Neural progenitor cell (in vitro differentiated cells): ENCODE measurements at places on chromosomes 5 and 9. TPM values are rescaled to one million over a fixed set of nuclear protein-coding genes. Genes with fewer than 3 reads are reported as not detected.

DNA sequence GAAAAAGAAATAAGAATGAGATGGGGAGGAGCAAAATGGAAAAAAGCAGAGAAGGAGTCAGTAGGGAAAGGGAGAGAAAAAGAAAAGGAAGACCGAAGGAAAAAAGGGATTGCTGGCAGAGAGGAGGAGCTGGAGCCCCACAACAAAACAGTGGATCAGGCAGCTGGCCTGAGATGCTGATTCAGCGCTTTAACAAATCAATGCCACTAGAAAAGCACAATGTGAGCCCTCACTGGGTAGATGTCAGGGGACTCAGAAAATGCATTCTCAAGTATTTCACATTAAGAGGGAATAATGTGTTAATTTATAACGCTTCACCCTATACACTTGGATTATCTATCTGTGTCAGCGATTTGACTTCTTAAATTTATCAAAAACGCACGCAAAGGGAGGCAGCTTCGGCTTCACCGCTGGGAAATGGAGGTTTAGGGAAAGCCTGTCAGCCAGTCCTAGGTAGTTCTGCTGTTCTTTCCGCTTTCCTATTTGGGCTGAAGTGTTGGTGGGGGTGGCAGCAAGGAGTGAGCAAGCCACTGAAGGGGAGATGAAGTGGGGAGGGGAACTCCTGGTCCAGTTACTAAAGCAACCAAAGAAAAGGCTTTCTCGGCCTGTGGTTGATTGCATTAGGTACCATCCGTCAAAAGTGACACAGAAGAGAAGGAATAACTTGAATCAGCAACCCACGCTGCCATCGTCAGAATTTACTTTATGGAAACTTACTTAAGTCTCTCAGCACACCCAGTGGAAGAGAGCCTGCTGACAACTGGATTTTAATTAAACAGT lies 161.6 kb downstream of the BNC2 start:
- no peaks in the 10 kb centered on the region for H3K36me3 ChIP-seq
- DNase-seq = peak; percentile 72
- H3K27me3 ChIP-seq = no peaks in the 10 kb centered on the region
- H3K4me1 ChIP-seq = peaks cover 74% of the 10 kb centered on the region
- peak overlapping the region; percentile 40 for H3K4me3 ChIP-seq
- peak overlapping the region; percentile 90 for H3K27ac ChIP-seq

The CDC25C gene
- 45.8 and 48.6 TPM in 2 replicates for total RNA-seq

DNA sequence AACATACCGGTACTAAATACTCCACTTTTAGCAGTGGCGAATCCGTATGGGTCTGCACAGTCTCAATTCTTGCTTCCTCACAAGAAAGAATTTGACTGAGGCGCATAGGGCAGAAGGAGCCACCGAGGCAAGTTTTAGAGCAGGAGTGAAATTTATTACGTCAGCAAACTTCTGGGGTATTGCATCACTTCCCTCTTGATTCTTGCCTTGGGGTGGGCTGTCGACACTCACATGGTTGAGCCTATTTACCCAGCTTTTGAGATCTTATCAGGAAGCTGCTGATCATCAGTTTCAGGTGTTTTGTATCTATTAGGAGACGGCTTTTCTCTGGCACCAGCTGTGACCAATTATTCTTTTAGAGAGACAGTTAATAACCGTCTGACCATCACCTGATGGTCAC lies 111.5 kb upstream of the CCNH start:
- no peak overlapping the region for H3K27ac ChIP-seq
- DNase-seq = no peak
- H3K4me1 ChIP-seq = peaks cover 4% of the 10 kb centered on the region
- no peaks in the 10 kb centered on the region for H3K27me3 ChIP-seq

DNA sequence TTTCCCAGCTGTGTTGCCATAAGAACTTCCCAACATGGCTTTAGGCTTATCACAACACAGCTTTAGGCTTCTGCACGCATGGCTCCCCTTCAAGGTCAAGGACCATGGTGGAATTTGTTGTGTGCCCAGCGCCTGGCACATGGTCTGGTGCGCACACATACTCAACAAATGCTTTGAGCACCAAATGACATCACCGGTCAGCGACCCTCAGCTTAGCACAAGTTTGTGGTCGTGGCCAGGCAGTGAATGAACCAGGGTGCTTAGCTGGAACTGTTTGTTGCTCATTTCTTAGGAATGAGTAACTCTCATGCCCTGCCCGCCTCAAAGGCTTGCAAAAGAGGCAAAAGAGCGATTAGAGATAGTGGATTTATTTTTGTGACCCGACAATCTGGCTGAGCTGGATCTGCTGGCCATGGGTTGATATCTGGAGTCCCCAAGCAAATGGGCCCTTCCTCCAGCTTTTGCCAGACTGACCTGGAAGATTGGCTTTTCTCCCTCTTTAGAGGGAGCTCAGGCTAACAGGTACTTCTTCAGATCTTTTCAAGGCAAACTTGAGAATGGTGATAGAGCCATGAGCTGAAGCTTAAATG lies 58.9 kb downstream of the DAP start:
- no peak overlapping the region for H3K27ac ChIP-seq
- H3K27me3 ChIP-seq = no peaks in the 10 kb centered on the region
- DNase-seq = no peak
- no peaks in the 10 kb centered on the region for H3K36me3 ChIP-seq
- no peaks in the 10 kb centered on the region for H3K4me1 ChIP-seq

DNA sequence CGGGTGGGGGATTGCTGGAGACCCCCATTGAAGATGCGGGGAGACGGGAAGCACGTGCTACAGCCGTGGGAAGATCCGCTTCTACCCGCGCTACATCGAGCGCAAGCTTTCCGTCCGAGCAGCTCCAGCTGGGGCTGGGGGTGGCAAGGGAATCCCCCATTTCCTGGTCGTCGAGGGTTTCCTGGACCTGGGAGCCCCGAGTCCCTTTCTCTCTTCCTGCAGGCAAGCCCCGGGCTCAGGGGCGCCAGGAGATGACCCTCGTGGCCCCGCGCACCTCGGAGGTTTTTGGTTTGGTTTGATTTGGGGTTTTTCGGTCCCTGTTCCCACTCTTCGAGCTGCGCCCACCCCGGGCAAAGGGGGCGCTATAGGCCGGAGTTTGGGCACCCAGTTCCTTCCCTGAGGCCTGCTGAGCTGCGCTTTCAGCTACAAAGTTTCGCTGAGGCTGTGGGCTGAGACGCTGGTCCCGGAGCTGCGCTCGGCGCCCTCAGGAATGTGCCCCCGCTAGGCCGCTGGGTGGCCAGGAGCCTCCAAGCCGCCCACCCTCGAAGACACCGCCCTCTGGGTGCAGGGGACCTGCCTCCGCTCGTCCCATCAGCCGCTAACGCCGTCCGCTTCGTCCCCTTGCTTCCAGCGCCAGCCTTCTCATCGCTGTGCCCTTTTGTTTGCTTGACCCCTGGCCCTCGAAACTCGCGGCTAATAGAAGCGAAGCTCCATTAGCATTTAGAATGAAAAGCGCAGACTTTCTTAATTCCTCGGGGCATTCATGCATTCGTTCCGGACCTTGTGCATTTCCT lies 2.9 kb downstream of the NR4A3 start:
- peaks cover 89% of the 10 kb centered on the region for H3K27me3 ChIP-seq
- DNase-seq = peak; percentile 92
- H3K27ac ChIP-seq = no peak overlapping the region
- H3K36me3 ChIP-seq = no peaks in the 10 kb centered on the region
- H3K4me3 ChIP-seq = peak overlapping the region; percentile 93

The PCDHGA4 gene
- 2.3 and 2.4 TPM in 2 replicates for total RNA-seq

The ACTL7A gene
- not detected in 2 replicates for total RNA-seq

DNA sequence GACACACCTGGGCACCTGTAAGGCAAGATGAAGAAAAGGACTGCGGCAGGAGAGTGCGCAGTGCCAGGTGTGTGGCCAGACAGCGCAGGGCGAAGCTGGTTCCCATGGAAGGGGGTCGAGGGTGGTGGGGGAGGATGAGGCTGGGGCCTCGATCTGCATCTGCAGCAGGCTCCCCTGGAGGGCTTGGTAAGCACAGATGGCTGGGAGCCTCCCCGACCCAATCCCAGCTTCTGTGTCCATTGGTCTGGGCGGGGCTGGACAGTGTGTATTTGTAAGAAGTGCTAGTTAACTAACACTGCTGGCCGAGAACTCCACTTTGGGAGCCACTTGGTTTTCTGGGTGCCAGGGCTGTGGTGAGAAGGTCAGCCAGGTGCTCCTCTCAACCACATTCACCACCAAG lies 385.1 kb upstream of the IRX1 start:
- H3K27ac ChIP-seq = no peak overlapping the region
- no peaks in the 10 kb centered on the region for H3K36me3 ChIP-seq
- H3K4me1 ChIP-seq = no peaks in the 10 kb centered on the region
- DNase-seq = no peak

GRCh38 chr5:73264631-73265030 lies 91.6 kb downstream of the TMEM174 start:
- peaks cover 26% of the 10 kb centered on the region for H3K4me1 ChIP-seq
- no peaks in the 10 kb centered on the region for H3K36me3 ChIP-seq
- DNase-seq = no peak
- no peak overlapping the region for H3K27ac ChIP-seq
- peaks cover 7% of the 10 kb centered on the region for H3K27me3 ChIP-seq

GRCh38 chr9:135443797-135444425 lies 35.7 kb upstream of the PPP1R26 start:
- H3K27me3 ChIP-seq = no peaks in the 10 kb centered on the region
- peaks cover 4% of the 10 kb centered on the region for H3K4me1 ChIP-seq
- peak; percentile 42 for DNase-seq
- no peak overlapping the region for H3K4me3 ChIP-seq
- H3K36me3 ChIP-seq = no peaks in the 10 kb centered on the region
- peak overlapping the region; percentile 20 for H3K27ac ChIP-seq

The IL5 gene
- not detected in 2 replicates for total RNA-seq

- H3K4me3 ChIP-seq = no peak overlapping the region
- no peaks in the 10 kb centered on the region for H3K4me1 ChIP-seq
- H3K27ac ChIP-seq = no peak overlapping the region
- peak; percentile 9 for DNase-seq
Observed at GRCh38 chr5:166382031-166382430, 1909.4 kb upstream of the WWC1 start.

The KLHL3 gene
- 17.2 and 26.8 TPM in 2 replicates for total RNA-seq

GRCh38 chr5:171750311-171750788 lies 35.3 kb upstream of the SMIM23 start:
- H3K4me1 ChIP-seq = no peaks in the 10 kb centered on the region
- no peak overlapping the region for H3K4me3 ChIP-seq
- no peaks in the 10 kb centered on the region for H3K27me3 ChIP-seq
- DNase-seq = peak; percentile 43

The SLCO4C1 gene
- total RNA-seq = 0.09 and 0.43 TPM in 2 replicates

DNA sequence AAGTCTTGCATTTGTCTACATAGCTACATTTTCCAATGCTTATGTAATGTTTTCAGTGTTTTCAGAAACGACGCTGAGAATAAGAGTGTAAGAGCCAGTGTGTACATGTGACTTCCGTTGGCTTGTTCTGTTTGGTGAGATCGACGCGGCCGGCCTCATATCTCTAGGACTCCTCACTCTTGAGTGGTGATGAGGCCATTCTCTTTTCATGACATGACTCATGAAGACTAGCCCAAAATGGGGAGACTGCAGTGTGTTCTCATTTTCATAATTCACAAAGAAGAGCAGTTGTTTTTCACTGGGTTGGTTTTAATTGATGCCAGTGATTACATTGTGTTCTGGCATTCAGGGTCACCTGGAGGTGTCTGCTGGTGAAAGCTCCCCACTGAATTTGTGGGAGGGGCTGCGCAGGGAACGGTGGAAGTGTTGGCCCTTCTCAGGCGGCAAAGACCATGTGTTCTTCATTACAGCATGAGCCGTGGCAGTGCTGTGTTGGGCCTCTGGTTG lies 131.5 kb upstream of the OTULINL start:
- H3K4me3 ChIP-seq = no peak overlapping the region
- H3K27ac ChIP-seq = no peak overlapping the region
- no peaks in the 10 kb centered on the region for H3K27me3 ChIP-seq
- DNase-seq = no peak

- H3K4me3 ChIP-seq = no peak overlapping the region
- no peaks in the 10 kb centered on the region for H3K36me3 ChIP-seq
- H3K27me3 ChIP-seq = no peaks in the 10 kb centered on the region
Observed at GRCh38 chr9:117325831-117326230, 89.0 kb downstream of the ASTN2 start.

DNA sequence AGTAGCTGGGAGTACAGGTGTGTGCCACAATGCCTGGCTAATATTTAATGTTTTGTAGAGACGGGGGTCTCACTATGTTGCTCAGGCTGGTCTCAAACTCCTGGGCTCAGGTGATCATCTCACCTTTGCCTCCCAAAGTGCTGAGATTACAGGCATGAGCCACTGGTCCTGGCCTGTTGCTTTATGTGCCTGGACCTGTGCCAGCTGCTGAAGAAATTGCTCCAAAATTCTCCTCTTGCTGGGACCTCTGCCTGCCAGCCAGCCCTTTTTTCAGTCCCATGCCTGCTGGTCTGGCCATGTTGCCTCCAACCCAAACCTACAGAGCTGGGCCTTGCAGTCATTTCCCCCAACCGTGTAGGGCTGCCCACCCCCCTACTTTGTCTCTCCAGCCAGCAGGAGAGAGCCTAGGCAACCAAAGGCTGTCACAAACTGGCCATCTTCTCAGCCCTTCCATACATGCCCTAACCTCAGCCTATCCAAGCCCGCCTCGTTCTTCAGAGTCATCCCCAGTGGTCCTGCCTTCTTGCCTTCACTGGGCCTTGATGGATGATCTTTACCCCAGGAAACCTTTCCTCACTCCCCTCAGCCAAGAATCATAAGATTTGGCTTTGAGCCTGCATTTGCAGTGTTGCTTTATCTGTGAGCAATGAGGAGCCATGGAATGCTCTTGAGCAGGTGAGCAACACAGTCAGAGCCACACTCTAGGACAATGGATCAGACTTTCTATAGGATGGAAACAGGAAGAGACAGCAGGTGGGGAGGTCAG lies 27.4 kb upstream of the SYNPO start:
- H3K4me1 ChIP-seq = peaks cover 4% of the 10 kb centered on the region
- H3K36me3 ChIP-seq = no peaks in the 10 kb centered on the region
- DNase-seq = no peak
- no peak overlapping the region for H3K27ac ChIP-seq
- no peaks in the 10 kb centered on the region for H3K27me3 ChIP-seq
- no peak overlapping the region for H3K4me3 ChIP-seq

DNA sequence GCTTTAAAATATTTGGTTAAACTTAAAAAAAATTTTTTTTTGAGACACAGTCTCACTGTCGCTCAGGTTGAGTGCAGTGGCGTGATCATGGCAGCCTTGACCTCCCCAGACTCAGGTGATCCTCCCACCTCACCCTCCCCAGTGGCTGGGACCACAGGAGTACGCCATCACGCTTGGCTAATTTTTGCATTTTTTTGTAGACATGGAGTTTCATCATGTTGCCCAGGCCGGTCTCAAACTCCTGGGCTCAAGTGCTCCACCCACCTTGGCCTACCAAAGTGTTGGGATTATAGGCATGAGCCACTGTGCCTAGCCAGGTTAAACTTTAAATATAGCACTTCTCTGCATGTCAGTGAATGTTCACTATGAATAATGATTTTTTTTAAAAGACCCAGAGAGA lies 224.5 kb upstream of the RFX3 start:
- H3K27me3 ChIP-seq = no peaks in the 10 kb centered on the region
- H3K4me1 ChIP-seq = peaks cover 11% of the 10 kb centered on the region
- DNase-seq = no peak

- H3K27ac ChIP-seq = no peak within 1 kb of the TSS
- H3K4me1 ChIP-seq = peaks cover 23% of the 10 kb centered on the region
- peaks cover 67% of the 10 kb centered on the region for H3K27me3 ChIP-seq
- H3K36me3 ChIP-seq = no peaks in the 10 kb centered on the region
Observed at GRCh38 chr9:130938652-130939404, at the start of gene FIBCD1. Gene FIBCD1 (minus strand): TSS chr9:130939247. CDS start chr9:130938607, 640 bp downstream.

The TRPM6 gene
- total RNA-seq = 0.09 TPM in 1 of 2 replicates, not detected in the other
